ENCODE measurements at places on chromosomes 1 and 21.
A peak's percentile ranks its signal among the peaks of the same experiment; 100 is the strongest.

DNA sequence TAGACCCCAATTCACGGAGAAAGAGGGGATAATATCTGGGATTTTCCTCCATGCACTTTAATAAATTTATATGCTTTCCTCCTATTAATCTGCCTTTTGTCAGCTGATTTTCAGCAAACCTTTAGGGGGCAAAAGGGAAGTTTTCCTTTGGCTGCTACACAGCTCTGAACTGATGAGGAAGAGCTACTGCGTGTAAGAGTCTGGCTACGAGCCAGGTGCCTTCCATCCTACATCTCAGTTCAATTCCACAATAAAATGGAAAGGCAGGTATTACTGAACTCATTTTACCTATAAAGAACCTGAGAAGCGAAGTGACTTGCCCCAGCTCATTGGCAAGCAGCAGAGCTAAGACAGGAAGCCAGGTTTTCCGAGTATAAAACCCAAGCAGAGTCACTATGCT lies 28.3 kb upstream of the ZNF326 start:
- no peak overlapping the region for H3K27ac ChIP-seq
- no peak overlapping the region for H3K4me3 ChIP-seq
- no peak for DNase-seq
- no peaks in the 10 kb centered on the region for H3K36me3 ChIP-seq
- no peaks in the 10 kb centered on the region for H3K4me1 ChIP-seq
- no peaks in the 10 kb centered on the region for H3K27me3 ChIP-seq

DNA sequence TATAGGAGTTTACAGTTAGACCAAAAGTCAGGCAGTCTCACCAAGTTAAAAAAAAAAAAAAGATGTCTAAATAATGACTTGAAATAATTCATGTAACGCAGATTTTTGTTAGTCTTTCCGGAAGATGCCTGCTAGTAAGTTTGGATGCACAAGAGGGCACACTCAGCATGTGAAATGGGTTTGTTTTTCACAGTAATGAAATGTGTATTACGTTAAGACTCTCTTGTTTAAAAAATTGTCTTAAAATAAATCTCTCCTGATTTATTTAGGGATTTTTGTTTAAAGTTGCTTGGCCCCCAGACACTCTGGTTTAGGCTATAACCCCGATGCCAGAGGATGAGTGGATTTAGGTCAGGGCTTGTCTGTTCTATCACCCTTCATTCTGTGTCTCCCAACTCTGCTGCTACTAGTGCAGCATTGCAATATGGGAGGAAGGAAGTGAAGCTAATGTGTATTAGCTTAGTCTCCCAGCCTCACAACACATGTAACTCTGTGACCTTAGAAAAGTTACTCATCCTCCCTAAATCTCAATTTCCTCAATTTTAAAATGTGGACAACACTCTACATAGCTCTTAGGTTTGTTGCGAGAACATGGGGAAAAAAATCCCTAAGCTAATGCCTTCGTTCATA lies 25.7 kb downstream of the CTH start:
- peaks cover 14% of the 10 kb centered on the region for H3K36me3 ChIP-seq
- DNase-seq: no peak
- no peak overlapping the region for H3K27ac ChIP-seq
- H3K4me3 ChIP-seq: no peak overlapping the region

GRCh38 chr1:15412843-15413242 lies 3.2 kb downstream of the EFHD2 start:
- no peak for DNase-seq
- peaks cover 21% of the 10 kb centered on the region for H3K36me3 ChIP-seq
- no peak overlapping the region for H3K27ac ChIP-seq
- no peak overlapping the region for H3K4me3 ChIP-seq

- DNase-seq: no peak
- no peak overlapping the region for H3K4me3 ChIP-seq
- H3K27ac ChIP-seq: no peak overlapping the region
- H3K27me3 ChIP-seq: no peaks in the 10 kb centered on the region
Measured at GRCh38 chr1:8718850-8719361, 98.5 kb downstream of the RERE start.

GRCh38 chr1:224809613-224810012 lies 119.9 kb upstream of the DNAH14 start:
- no peak overlapping the region for H3K27ac ChIP-seq
- H3K36me3 ChIP-seq: no peaks in the 10 kb centered on the region
- no peaks in the 10 kb centered on the region for H3K4me1 ChIP-seq
- DNase-seq: no peak
- no peaks in the 10 kb centered on the region for H3K27me3 ChIP-seq

DNA sequence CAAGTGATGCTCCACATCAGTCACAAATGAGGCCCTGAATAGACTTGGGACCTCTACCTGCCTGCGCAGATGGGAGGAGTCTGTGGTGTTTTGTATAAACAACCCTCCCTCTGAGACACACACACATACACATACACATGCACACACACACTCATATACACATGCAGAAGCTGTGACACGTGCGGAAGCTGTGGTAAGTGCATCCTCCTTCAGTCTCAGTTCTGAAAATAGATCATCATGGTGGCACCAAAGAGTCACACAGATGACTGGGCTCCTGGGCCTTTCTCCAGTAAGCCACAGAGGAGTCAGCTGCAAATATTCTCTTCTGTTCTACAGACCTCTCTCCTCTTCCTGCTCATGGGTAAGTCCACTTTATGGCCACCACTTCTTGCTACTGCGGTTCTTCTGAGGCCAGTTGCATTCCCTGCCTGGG lies at the start of gene LY9:
Gene LY9, plus strand, starts transcription at position 224 of the 433 bp plus-strand sequence. Its CDS starts 14 bp downstream, at position 238.
- H3K27me3 ChIP-seq: no peaks in the 10 kb centered on the region
- H3K4me3 ChIP-seq: no peak within 1 kb of the TSS
- H3K36me3 ChIP-seq: no peaks in the 10 kb centered on the region

- peaks cover 98% of the 10 kb centered on the region for H3K36me3 ChIP-seq
- H3K27ac ChIP-seq: no peak overlapping the region
- no peaks in the 10 kb centered on the region for H3K4me1 ChIP-seq
- no peaks in the 10 kb centered on the region for H3K27me3 ChIP-seq
Measured at GRCh38 chr1:44640200-44640853, 34.0 kb downstream of the TMEM53 start.

- no peak overlapping the region for H3K27ac ChIP-seq
- DNase-seq: no peak
- H3K4me3 ChIP-seq: no peak overlapping the region
- H3K27me3 ChIP-seq: no peaks in the 10 kb centered on the region
- no peaks in the 10 kb centered on the region for H3K36me3 ChIP-seq
- H3K4me1 ChIP-seq: peaks cover 16% of the 10 kb centered on the region
Measured at GRCh38 chr1:2376931-2377672, 14.3 kb downstream of the MORN1 start.

DNA sequence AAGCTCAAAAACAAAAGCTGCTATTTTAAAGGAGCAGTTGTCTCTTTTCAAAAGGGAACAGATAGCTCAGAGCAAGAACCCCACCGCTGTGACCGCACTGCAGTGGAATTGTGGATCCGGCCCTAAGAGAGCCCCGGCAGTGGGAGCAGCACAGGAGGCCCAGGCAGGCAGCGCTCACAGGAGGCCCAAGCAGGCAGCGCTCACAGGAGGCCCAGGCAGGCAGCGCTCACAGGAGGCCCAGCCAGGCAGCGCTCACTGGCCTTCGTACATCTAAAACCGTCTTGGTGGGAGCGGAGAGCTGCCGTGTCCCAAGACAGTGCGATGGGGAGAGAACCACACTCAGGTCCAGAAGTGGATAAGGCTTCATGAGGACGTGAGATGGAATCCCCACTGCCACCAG lies 4.0 kb downstream of the TFF3 start:
- peaks cover 67% of the 10 kb centered on the region for H3K4me1 ChIP-seq
- peak overlapping the region; percentile 97 for H3K27ac ChIP-seq
- no peaks in the 10 kb centered on the region for H3K27me3 ChIP-seq
- DNase-seq: peak; percentile 46

Measured in large intestine (tissue), 12 donors.